CD4-positive, alpha-beta T cell treated with Interleukin-2 at 100 ng/mL for 4 hours (primary cell): ENCODE measurements at places on chromosomes 4 and X.

GRCh38 chr4:101033986-101034385 is 313.3 kb downstream of the PPP3CA start:
- DNase-seq, result no peak

GRCh38 chrX:100407784-100408712 is 2.0 kb downstream of the PCDH19 start:
- DNase-seq, result no peak

- DNase-seq, result no peak
Observed at GRCh38 chr4:56115898-56116297, 167.2 kb downstream of the CEP135 start.

DNA sequence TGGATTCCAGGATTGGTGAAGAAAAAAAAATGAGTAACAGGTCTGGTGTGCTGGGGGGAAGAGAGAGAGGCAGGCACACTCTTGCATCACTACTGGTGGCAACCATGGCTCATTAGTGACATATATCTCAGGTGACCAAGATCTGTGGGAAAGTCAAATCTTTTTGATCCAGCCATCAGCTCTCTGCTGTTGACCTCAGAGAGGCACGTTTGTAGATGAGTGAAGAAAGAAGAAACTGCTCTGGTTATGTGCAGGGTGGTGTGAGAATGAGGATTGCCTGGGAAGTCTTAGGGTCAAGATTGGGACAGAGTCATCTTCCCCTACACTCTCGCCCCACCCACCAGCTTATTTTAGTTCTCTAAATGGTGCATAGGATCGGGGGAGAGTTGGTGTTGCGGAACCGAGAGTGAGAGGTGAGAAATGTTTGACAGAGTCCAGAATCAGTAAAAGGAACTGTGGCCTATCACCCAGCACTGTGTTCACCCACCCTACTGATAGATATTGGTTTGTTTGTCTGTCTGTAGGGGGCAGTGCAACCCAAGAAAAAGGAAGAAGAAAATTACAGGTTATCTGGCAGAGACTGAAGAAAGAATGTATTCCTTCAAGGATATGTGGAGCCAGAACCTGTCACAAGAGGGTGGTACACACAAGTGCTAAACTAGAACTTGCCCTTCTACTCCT is 21.9 kb downstream of the ARMCX6 start:
- peak; percentile 64 for DNase-seq

- no peak for DNase-seq
Observed at GRCh38 chr4:36138220-36138619, 106.1 kb downstream of the ARAP2 start.

DNA sequence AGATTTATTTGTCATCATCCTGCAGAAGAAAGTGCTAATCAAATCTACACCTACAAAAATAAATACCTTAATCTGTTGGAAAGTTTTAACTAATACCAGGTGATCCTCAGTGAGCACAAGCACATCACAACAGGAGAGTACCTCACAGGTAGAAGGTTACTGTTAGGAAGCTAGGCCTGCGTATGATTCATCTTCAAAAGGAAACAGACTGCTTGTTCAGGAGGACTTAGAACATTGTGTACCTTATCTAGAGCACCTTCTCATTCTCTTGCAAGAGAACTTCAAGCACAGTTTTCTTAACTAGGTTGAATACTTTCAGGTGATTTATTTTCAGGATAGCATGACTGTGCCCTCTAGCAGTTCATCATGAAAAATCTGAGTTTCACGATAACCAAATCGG is 54.2 kb downstream of the MND1 start:
- DNase-seq, result peak; percentile 20

- DNase-seq, result no peak
Observed at GRCh38 chrX:78643096-78643495, 16.0 kb downstream of the RTL3 start.

- DNase-seq, result peak; percentile 17
Observed at GRCh38 chrX:129984111-129984958, 1.9 kb downstream of the BCORL1 start.

DNA sequence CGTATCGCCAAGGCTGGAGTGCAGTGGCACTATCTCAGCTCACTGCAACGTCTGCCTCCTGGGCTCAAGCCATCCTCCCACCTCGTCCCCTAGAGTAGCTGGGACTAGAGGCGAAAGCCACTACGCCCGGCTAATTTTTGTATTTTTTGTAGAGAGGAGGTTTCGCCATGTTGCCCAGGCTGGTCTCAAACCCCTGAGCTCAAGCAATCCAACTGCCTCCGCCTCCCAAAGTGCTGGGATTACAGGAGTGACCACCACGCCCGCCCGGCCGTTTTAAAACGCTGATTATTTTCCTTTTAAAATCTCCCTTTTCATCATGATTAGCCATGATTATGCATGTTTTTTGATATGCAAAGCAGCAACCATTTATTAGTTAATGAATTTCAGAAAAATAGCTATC is 2.2 kb downstream of the N4BP2 start:
- no peak for DNase-seq

GRCh38 chr4:161869511-161869910 is 294.3 kb downstream of the FSTL5 start:
- DNase-seq, result no peak

GRCh38 chrX:18415386-18415785 is 10.0 kb upstream of the CDKL5 start:
- DNase-seq, result no peak

- no peak for DNase-seq
Observed at GRCh38 chr4:40948014-40948413, 198.3 kb downstream of the NSUN7 start.

GRCh38 chr4:84417997-84418709 is 80.9 kb downstream of the NKX6-1 start:
- DNase-seq, result no peak

DNA sequence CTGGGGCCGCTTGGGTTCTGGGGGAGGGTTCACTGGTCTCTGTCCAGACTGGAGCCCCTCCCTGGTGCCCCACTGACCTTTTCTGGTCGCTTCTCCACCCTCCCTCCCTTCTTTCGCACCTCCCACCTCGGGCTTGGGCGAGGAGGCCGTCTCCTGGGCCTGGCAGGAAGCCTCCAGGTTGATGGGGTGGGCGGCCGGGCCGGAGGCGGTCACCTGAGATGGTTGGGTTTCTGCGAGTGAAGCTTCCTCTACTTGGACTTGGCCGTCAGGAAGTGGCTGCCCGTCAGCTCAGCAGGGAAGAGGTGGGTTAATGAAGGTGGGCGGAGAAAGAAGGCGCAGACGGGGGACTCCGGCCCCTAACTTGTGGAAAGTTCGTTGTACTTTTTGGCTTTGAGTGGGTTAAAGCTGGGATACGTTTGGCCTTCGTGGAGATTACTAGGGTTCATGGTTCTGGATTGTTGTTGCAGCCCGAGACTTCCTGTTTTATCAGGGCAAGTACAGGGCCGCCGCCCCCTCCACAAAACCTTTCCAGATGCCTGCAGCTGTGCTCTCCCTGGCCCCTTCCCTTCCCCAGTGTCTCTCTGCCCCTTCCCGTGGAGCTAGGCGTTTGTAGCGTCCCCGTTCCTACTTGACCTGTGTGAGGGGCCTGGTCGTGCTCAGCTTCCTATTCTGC is 1.2 kb downstream of the AKAP17A start:
- DNase-seq, result no peak

GRCh38 chr4:166144607-166145006 is 271.6 kb downstream of the TLL1 start:
- DNase-seq, result no peak

DNA sequence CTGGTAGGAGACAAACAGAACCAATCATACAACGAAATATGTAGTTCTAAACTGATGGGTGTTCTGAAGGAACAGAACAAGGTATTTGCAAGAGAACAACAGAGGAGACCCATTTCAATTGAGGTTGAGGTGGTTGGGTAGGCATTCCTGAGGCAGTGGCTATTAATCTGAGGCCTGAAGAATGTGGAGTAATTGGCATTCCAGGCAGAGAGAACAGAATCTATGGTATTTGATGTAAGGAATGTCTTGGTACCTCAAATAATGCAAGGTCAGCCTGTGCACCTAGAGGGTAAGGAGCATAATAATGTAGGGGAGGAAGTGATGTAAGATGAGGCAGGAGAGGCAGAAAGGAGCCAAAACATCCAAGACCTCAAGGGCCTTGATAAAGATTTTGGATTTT is 109.5 kb upstream of the TEX13C start:
- no peak for DNase-seq

GRCh38 chrX:69313617-69314290 is 148.5 kb upstream of the PJA1 start:
- no peak for DNase-seq

DNA sequence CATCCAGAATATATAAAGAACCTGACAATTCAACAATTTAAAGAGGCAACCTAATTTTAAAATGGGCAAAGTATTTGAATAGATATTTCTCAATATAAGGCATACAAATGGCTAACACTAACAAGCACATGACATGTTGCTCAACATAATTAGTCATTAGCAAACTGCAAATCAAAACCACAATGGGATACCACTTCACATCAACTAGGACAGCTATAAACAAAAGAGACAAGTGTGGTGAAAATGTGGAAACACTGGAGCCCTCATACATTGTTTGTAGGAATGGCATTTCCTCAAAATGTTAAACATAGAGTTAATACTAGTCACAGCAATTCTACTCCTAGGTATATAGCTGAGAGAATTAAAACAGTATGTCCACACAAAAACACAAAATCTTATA is 96.7 kb downstream of the CORIN start:
- no peak for DNase-seq

- DNase-seq, result no peak
Observed at GRCh38 chrX:14013054-14013453, 16.6 kb downstream of the GEMIN8 start.

DNA sequence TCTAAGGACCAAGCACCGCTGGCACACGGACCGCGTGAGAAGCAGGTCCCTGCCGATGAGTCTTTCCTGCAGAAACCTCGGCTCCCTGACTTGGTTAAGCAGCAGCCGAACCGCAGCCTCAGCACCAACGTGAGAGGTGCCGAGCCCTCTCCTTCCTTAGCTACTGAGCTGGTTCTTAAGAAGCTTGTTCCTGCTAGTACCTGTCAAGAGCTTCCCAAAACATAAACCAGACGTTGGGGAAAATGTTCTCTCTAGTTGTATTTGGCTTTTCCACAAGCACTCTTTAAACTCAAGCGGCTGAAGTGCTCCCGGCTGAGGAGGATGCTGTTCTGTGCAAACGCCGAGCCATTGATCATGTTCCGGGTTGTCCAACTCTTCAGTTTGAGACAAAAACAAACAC is 29.3 kb upstream of the TLR3 start:
- DNase-seq, result no peak

DNA sequence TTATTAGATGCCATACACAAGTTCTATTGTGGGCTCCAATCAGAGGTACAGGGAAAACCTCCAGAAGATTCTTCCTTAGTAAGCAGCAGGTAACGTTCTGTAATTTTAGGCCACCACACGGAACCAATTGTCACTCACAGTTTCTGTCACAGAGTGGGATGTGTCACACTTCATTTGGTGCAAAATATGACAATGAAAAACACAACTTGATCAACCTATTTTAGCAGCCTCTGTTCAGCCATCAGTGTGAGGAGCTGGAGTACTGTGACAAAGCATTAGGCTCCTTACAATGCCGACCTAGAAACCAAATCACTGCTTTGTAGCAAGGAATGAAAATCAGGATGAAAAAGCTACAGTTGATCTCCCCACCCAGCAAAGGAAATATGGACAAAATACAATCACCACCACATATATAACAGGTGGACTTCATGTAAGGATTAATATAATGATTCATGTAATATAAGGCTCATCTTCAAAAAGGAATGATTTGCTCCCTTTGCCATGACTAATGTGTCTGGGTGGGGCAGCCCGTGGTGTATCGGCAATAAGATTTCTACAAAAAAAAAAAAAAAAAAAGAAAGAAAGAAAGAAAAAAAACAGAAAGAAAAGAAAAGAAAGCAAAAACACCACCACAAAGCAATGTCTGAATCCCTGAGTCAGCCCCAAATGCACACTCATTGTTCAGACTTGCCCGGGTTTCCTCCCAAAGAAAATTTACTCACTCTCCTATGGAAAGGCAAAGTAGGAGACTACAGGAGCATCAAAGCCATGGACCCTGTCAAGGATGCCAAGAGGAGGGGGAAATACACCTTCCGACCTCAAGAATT is 36.0 kb downstream of the SLC9A7 start:
- DNase-seq, result no peak

GRCh38 chrX:116824785-116825184 is 362.0 kb upstream of the CT83 start:
- DNase-seq, result no peak

GRCh38 chrX:15815779-15816437 is 25.6 kb downstream of the ZRSR2 start:
- DNase-seq, result peak; percentile 32

GRCh38 chrX:19986531-19986930 is 4.3 kb downstream of the BCLAF3 start:
- DNase-seq, result no peak

GRCh38 chr4:141642063-141642462 is 5.7 kb downstream of the IL15 start:
- no peak for DNase-seq

- DNase-seq, result no peak
Observed at GRCh38 chr4:86582410-86582809, 11.7 kb upstream of the PTPN13 start.

GRCh38 chrX:28876901-28877300 is 289.7 kb downstream of the IL1RAPL1 start:
- no peak for DNase-seq

GRCh38 chr4:61555789-61556188 is 355.7 kb downstream of the ADGRL3 start:
- DNase-seq, result no peak

GRCh38 chr4:16294455-16294854 is 68.2 kb upstream of the TAPT1 start:
- no peak for DNase-seq

- peak; percentile 80 for DNase-seq
Observed at GRCh38 chr4:1870328-1870577, 940 bp upstream of the NSD2 start.

- no peak for DNase-seq
Observed at GRCh38 chr4:122341886-122342285, 36.9 kb upstream of the ADAD1 start.

DNA sequence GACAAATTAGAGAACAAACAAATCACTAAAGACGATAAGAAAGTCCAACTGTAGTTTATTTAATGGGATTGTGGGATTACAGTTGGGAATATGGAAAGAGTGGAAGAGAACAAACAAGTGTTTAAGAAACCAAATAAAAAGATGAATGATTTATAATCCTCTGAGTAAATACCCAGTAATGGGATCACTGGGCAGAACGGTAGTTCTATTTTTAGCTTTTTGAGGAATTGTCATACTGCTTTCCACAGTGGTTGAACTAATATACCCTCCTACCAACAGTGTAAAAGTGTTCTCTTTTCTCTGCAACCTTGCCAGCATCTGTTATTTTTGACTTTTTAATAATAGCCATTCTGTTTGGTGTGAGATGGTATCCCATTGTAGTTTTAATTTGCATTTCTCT is 15.0 kb downstream of the C4orf51 start:
- no peak for DNase-seq
